ENCODE measurements at places on chromosomes 16 and 17.

- peak; percentile 27 for DNase-seq
Observed at GRCh38 chr17:55266051-55266957, 1.5 kb downstream of the HLF start.

GRCh38 chr16:89361751-89362539 is 128.4 kb downstream of the ANKRD11 start:
- no peak for DNase-seq

DNA sequence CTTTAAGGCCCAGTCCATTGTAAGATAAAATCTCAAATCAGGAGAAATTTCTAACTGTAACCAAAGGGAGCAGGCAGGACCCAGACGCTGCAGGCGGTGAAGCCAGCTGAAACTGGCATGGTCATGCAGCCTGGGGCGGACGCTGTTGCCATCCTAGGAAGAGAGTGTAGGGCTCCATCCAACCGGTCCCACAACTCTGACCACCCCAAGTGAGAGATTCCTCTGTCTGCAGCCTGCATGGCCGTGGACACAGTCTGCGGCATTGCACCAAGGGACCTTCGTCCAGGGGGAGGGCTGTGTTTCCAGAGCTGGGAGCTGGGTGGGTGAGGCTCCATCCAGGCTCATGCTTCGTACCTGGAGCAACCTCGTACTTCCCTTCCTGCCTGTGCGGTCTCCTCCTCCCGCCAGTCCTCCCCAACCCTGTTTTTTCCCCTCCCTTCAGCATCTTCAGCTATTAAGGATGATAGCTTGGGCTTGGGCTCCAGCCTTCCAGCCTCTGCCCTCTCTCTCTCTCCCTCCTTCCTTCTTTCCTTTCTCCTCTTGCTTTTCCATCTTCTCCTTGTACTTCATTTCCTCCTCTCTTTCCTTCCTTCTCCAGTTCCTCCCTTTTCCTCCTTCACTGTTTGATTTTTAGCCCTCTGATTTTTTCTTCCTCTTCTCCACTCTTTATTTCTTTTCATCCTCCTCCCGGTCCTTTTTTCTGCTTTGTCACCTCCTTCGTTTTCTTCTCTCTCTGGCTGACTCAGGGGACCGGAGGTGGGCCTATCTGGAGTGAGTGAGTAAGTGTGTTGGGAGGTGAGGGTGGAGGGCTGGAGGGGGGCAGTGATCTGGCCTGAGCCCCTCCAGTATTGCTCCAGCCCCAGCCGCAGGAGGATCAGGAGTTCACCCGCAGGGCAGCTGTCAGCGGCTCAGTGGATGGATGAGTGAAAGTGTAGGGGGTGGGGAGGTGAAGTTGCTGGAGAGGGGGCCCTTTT is 17.0 kb upstream of the LHX1 start:
- no peak for DNase-seq

DNA sequence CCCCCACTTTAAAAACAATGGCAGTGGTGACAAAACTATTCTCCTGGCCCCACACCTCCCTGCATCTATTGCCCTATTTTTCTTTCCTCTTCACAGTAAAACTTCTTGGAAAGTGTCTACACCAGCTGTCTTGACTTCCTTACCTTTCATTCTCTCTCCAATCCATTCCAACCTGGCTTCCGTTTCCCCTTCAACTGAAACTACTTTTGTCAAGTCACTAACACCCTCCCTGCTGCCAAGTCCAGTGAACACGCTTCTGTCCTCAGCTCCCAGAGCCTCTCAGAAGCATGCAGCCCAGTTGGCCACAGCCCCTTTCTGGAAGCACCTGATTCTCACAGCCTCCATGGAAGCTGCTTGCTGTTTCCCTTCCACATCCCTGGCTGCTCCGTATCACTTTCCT is 4.0 kb upstream of the SCN4A start:
- DNase-seq, result no peak

GRCh38 chr17:60920107-60920506 is 242.5 kb downstream of the BCAS3 start:
- no peak for DNase-seq

- DNase-seq, result no peak
Observed at GRCh38 chr17:13698832-13699231, 97.1 kb upstream of the HS3ST3A1 start.

GRCh38 chr17:78365561-78366108 is 5.8 kb upstream of the SOCS3 start:
- no peak for DNase-seq

GRCh38 chr16:85809645-85810044 is 10.2 kb downstream of the COX4I1 start:
- no peak for DNase-seq

DNA sequence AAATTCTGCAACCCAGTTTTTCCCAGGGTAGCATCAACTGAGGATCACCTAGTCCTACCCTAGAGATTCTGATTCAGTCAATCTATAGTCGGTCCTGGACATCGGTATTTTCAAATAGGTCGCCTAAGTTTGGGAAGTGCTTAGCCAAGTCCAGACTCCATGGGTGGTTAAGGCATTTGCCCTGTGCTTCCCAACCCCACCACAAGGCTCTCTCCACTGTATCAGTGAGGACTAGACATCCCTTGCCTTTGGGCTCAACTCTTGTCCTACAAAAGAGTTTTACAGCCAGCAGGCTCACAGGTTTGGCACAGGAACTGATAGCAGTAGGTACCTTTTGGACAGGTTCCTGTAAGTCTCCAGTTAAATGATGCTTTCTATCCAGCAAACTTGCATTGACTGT is 13.8 kb downstream of the HYDIN start:
- no peak for DNase-seq

DNA sequence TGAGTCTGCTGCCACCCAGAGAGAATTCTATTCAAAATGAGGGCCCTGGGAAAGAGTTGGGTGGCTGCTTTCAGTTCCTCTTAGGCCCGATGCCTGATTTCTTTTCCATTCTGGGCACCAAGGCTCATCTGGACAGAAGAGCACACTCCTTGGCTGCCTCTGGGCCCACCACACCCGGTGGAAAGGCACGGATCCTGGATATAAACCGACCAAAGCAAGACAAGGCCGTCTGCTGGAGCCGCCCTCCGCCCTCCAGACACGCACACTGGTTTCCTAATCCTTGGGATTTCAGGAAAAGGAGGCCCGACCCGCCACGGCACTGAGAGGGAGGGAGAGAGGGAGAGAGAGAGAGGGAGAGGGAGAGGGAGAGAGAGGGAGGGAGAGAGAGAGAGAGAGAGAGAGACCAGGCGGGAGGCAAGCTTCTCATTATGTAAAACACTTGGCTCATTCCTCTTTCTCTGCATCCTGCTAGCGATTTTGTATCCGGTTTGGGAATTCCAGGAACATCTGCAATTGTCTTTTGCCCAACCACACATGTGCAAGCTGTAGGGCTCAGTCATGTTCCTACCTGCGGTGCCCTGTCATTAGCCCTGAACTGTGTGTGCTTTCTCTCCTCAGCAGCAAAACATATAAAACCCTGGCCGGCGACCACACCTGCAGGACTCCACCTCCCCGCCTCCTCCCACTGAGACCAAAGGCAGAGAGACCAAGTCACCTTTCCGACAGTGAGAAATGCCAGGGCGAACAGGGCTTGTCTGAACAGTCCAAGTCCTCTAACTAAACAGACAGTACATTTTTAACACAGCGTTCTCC is 347.2 kb downstream of the SOX9 start:
- no peak for DNase-seq
